ENCODE measurements at places on chromosomes 16 and 17.

DNA sequence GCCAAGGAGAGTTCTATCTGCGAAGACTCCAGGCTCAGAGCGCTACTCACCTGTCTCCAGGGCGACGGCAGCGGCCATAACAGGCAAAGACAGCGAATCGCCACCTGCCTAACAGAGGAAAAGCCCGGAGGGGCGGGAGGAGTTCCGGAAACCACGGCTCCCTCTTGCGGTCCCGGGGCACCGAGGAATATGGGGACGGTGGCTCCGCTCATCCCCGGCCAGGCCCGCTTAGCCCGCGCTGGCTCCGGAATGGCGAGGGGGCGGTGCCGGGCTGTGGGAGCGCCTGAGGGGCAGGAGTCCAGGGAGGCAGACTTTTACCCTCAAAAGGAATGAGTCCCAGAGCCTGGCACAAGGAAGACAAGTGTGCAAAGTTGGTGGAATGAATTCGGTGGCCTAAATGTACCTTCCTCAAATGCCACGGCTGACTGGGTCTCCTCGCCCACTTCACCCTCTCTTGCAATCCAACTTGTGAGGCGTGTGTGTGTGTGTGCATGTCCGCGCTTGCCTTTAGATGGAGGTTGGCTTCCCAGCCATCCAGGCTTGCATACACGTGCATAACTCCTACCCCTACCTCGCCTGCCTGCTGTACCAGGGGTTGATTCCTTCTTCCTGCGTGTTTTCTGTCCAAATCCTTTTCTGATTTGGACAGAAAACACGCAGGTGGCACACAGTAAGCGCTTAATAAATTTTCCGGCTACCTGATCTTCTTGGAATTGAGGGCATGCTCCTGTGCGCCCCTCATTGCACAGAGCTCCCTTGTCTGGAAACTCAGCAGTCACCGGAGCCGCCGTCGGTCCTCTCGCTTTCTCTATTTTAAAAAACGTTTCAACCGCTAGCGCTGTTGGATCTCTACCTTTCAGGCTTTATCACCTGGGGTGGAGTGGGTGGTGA lies 3.5 kb downstream of the C17orf100 start:
- ATAC-seq, result no peak

DNA sequence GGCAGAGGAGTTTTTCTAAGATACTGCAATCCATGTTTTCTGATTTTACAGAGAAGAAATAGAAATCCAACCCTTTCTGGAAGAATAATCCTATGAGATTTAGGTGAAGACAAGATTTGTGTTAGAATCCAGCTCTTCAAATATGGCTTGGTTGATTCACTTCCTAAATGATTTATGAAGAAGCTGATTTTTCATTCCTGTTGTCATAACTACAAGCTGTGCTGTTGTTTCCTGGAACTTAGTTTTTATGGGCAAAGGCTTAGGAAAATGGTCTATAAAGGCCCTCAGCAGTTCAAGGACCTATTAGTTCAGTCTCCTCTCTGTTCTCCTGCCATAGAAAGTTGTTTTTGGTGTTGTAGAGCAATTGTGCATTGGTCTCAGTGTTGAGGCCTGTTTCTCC lies 174.2 kb upstream of the FAM20A start:
- peak; percentile 10 for ATAC-seq

DNA sequence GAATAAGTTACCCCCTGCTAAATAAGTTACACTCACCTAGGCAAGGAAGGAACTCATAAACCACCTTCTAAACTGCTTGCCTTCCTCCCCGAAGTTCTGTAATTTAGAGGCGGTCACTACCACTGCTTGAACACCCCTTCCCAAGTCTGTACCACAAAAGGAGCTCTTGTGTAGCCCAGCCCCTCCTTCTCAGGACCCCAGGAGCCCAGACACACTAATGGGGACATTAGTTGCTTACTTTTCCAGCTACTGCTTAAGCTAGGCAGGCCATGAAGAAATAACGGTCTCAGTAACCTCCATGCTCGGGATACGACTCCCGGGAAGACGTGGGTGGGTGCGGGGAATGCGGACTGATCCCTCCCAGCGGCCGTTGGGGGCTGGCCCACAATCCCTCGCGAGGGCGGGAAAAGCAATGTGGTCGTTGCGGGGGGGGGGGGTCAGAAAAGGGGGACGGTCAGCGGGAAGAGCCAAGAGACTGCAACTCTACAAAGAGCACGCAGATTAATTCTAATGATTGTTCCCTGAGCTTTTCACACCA lies at the start of gene TEX14:
TEX14 (minus strand) TSS at position 345 of the 538 bp plus-strand sequence. CDS start 40,044 bp downstream, outside the sequence.
- ATAC-seq, result no peak

DNA sequence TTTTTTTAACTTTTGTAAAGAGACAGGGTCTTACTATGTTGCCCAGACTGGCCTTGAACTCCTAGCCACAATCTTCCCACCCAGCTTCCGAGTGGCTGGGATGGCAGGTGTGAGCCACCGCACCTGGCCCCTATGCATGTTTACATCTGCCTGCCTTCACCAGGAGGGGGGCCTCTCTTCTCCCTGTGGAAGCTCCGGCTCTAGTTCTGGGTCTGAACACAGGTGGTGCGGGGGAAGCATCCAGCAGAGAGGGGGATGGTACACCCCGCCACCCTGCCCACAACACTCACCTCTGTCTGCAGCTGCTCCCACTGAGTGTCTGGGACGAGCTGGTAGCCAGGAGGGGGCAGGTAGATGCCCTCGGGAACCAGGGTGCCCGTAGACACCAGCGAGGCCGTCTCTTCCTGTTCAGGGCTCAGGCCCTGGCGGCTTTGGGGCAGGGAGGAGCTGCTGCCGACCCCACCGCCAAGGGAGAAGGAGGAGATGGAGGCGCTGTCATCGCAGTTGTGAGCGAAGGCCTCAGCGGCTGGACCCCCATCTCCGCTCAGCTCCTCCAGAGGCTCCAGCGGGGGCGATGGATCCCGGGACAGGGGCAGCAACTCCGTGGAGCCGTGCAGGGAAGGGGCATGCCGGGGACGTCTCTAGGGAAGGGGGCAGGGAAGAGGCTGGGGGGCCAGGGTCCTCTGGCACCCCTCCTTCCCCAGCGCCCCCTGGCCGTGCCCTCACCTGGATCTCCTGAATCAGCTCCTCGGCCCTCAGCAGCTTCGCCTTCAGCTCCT lies 10.9 kb downstream of the RABEP2 start:
- ATAC-seq, result no peak

- ATAC-seq, result peak; percentile 93
These were observed 23.2 kb downstream of the DYNC1LI2 start for GRCh38 chr16:66728117-66728787.

- ATAC-seq, result no peak
These were observed 13.5 kb downstream of the CA4 start for GRCh38 chr17:60163108-60163784.

DNA sequence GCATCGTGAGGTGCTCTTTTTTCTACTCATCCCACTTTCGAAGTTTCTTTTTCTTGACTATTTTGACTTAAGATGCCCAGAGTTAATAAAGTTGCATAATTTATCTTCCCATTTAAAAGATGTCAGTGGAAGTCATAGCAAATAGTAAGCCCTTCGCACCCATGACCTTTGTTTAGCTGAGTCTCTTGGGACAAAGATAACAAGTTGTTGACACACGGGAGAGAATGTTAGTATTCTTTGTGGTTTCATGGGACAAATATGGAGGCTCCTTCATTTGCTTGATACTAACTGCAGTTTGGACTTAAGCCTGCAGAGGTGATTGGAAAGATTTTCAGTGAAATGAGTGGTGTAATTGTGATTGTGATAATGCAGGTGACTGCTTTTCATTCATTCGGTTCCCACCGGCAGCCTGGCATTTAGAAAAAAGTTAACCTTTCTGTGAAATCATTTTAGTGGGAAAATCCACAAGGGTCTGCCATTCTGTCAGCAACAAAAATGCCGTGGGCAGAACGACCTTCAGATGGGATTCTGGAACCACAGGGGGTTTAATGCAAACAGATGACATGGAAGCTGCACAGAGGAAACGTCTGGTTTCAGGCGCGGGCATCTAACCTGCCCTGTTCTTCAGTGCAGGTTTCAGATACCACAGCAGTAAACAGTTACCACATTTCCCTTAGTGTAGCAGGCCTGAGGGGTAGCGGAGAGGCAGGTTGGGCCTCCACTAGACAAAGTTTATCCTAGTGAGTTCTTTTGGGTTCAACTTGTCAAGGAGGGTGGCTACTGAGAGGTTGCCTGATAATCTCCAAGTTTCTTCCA lies 123.0 kb downstream of the RPTOR start:
- ATAC-seq, result no peak

DNA sequence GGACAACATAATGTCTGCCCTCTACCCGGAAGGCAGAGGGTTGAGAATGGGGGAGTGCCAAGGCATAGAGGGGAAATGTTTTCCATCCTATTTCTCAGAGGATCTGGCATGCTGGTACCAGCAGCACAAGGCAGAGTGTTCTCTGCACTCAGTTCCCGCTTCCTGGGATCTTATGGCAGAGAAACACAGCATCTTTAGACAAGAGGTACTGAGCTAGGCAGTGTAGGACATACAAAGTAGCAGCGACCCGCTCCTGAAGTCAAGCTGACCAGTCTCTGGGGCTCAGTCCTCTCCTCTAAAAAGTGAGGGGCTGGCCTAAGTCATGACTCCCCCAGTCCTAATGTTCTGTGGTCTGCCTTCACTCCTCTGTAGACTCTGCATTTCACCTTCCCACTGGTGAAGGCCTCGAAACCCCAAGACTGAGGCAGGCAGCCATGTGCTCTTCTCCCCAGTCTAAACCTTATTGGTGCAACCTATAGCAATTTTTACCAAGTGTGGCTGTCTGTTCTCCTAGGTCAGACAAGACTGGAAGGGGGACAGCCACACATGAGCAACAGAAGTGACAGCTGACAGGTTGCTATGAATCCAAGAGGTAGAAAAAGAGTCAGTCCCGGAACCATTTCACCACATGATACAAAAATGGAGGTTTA lies 11.3 kb upstream of the TSPOAP1 start:
- ATAC-seq, result no peak

DNA sequence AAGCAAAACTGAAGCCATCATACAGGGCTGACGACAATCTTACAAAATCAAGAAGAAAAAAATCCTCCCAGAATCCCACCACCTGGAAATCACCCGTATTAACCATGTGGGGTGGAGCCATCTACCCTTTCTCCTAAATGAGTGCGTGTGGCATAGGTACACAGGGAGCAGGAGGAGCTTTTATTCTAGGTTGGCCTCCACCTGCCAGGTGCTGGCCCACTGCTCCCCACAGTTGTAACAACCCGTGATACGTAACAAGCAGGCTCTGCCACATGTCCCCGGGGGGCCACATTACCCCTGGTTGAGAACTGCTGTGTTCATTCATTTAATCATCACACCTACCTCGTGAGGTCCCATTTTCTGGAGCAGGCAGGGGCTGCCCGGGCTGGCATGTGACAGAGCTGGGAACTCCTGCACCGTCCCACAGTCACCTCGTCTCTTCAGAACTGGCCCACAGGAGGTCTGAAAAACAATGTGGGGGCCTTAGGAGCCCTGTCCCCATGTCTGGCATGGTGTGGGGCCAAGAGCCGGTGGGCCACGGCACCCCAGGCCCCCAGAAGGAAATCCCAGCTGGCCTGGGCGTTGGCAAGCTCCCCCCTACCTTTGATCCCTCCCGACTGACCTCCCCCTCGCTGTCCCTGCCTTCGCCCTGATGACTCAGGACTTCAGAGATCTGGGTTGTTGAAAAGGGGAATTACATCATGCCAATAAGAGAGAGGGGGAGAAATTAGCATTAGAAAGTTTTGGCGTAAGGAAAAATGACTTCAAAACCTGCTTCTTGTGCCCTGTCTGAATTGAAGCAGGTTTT lies 12.9 kb downstream of the CMIP start:
- ATAC-seq, result peak; percentile 84

Measured in SK-N-SH treated with all-trans-retinoic acid at 6 μM for 48 hours (cell line).